RPMI7951 (cell line): ENCODE measurements at places on chromosomes 4 and X. TPM values are rescaled to one million over a fixed set of nuclear protein-coding genes. Genes with fewer than 3 reads are reported as not detected.

The UGT8 gene
- total RNA-seq = 0.68 and 0.96 TPM in 2 replicates

The TSR2 gene
- 23.1 and 26.1 TPM in 2 replicates for total RNA-seq

The HDX gene
- total RNA-seq = 3.9 and 4.9 TPM in 2 replicates

The MAGEB10 gene
- total RNA-seq = not detected in 2 replicates

The MCF2 gene
- not detected in 2 replicates for total RNA-seq
